ENCODE measurements at places on chromosomes 6 and 20.

GRCh38 chr20:45823949-45824835 lies 2.9 kb downstream of the TNNC2 start:
- DNase-seq, result peak; percentile 56

DNA sequence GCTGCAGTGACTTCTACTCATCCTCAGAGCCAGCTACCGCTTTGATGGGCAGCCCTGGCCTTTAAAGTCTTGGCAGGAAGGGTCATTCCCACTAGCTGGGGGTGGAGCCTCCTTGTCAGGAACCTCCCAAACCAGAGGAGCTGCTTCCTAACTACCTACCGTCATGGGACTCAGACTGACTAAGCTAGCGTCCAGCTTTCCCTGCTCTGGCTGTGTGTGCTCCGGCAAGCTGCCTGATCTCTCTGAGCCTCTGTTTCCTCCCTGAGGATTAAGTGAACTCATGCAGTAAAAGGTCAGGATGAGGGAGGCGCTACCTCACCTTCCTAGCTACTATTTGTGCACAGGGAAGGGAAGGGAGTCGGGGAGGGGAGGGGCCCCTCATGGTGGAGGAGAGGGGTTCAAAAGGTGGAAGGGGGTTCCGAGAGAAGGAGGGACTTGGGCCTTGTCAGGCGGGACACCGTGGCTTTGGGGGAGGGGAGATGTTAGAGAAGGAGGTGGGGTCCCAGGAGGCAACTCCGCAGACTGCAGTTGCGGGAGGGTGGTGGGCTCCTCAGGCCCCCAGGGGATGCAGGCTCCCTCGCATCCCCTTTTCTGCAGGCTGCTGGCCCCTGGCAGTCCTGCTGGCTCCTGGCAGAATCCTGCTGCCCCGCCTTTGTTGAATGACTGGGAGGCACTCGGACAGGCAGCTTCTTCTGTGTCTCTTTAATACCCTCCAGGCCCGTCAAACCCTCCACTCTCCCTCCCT lies 9.8 kb downstream of the DUSP15 start:
- DNase-seq, result peak; percentile 15

- DNase-seq, result no peak
These were observed 34.3 kb downstream of the GPLD1 start for GRCh38 chr6:24455061-24455460.

DNA sequence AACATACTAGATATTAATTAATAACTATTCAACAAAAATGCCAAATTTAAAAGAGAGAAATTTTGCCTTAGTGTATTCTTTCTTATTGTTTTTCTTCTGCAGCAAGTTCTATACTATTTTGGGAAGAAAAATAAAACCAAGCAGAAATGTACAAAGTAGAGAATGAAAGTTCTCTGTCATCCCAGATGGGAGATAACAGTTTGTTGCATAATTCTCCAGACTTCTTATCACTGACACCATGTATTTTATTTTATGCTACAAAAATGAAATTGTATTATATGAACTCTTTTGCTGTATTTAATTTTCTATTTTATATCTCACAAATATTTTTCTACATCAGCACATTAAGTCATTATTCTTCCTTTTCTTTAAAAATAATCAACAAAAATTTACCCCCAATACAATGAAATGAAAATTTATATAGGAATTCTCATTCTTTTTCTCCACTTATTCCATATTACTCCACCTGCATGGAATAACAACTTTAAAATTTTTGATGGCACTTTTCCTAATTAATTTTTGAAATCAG lies 18.2 kb downstream of the TMEM244 start:
- DNase-seq, result no peak

DNA sequence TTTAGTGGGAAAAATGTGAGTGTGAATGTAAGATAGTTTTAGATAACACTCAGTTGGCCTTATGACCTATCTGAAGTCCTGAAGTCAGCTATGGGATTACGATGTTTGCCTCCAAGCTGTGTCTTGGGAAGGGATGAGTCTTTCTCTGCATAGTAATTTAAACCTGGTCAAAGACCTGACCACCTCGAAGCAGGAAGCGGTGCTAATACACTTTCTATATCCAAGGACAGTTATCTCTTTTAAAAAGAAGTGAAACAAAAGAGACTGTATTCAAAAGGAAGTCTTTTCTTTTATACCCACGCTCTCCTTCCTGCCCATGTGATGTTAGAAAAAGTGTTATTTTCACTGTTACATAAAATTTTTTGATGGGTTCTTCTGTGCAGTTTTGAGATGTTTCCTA lies 94.9 kb downstream of the JARID2 start:
- no peak for DNase-seq

GRCh38 chr6:168132531-168133167 lies 53.6 kb upstream of the FRMD1 start:
- DNase-seq, result peak; percentile 44

GRCh38 chr6:7086488-7086887 lies 21.3 kb upstream of the RREB1 start:
- no peak for DNase-seq

DNA sequence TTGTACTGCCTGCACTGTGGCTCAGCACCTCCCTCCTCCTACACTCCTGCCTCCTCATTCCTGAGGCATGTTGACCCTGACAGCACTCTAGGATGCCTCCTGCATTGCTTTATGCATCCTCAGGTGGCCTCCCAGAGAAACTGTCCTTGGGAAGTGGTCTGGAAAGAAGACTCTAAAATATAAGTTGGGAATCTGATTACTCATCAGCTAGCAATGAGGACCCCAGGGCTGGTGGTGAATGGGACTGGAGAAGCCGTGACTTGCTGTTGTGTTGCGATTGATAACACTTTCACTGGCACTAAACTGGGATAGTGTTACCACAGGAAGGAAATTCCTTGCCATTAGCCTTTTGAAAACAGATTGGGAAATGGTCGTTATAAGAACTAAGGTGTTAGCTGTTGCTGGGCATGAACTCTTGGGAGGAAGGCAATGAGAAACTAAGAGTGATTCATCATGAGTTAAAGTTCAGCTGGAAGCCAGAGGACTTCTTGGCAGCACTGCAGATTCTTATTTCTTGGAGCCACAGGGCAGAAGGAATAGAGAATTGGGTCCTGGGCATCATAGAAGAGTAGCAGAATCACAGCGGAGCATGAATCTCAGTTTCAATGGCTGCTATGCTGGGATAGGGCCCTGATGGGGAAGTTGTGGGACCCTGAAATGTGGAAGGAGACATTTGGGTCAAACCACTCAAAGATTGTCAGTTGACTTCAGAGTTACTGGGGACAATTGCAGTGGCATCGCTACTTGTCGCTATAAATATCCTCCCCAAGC lies 10.1 kb upstream of the SIRPD start:
- DNase-seq, result no peak

DNA sequence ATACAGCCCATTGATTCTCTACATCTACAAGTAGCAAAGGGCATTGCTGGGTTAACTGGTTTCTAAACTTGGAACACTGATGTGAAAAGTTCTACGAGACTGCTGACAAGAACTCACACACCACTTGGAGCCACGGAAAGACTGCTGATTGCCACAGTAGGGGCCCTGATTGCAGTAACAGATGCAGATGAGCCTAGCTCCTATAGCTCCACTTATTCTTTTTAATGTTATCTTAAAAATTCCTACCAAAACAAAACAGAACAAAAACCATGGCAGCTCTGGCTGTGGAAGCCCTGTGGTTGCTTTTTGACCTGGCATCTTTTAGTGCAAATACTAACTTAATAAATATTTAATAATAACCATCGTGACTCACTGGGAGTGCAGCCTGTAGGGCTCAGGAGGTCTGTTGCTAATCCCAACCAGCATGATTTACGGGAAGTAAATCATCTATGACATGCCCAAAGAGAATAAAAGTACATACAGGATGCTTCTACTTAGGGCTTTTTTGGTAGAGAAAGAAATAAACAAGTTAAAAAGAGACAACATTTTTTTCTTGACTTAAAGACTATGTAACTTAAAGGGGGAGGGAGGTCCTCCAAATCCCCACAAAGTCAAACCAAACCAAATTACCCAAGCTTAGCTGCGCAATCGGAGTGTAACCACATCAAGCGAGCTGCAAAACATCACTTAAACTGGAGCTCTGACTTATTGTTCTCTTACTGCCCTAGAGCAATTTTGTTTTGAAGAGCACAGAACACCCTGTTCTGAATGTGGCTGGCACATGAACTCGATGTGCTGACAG lies 87.2 kb downstream of the FKBP5 start:
- no peak for DNase-seq

DNA sequence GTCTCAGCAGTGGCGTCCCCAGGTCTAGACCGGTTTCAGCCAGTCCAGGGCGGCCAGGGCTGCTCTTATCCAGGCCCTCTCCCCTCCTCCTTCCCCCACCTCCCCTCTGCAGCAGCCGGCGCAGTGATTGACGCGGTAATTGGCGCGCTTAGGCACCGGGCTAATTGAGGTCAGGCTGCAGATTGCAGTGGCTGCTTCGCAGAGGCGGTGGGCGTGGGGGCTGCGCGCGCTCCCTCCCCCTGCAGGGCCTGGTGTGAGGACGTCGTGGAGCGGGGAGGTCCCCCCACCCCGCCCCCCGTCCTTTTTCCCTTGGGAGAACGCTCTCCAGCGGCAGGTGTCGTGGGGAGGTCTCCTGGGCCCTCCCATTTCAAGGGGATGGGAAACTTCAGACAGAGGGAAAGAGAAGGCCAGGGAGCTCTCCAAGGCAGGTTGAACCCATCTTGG lies 70.4 kb upstream of the BLCAP start:
- DNase-seq, result no peak

DNA sequence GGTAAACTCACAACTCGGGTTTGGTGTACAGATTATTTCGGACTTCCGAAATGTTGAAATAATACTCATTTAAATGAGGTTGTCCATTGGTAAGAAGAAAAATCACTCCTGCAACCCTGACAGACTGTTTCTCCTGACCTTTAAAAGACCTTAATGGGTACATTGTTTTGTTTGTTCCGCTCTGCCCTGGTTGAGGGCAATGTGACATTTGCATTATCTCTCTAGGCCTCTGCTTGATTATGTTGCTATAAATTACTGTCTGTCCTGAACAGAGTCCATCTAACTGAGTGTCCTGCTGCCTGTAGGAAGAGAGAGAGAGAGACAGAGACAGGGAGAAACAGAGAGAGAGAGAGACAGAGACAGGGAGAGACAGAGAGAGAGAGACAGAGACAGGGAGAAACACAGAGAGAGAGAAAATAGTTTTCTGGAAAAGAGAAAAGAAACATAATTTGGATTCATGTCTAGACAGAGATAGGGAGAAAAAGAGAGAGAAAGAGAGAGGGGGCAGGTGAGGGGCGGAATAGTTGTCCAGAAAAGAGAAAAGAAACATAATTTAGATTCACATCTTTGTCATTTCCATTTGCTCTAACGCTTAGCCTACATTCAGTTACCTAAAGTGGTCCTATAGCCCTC lies 83.2 kb downstream of the SHLD1 start:
- no peak for DNase-seq

GRCh38 chr6:131096786-131097185 lies 33.7 kb upstream of the EPB41L2 start:
- DNase-seq, result no peak

GRCh38 chr6:113654396-113654795 lies 202.7 kb upstream of the MARCKS start:
- no peak for DNase-seq

DNA sequence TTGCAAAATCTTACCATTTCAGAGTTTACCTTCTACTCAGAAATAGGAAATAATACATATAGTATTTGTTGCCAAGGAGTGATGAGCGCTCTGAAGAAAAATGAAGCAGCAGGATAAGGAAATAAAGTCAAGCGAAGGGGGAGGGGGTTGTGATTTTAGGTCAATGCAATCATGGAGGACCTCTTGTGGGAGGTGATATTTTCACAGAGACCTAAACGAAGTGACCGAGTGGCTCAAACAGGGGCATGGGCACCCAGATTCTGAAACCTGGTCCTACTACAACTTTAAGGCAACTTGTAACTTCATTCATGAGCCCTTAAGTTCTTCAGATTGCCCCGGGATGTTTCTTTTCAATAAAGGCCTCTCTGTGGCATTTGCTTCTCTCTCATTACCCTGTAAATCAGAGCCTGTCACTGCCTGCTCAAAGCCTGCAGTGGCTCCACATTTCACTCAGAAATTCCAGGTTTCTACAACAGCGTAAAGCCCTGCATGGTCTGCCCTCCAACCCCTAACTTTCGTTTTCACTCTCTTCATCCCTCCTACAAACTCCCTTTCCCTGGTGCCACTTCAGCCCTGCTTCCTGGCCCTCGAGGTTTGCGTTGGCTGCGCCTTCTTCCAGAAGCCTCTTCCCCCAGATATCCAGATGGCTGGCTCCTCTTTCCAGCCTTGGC lies 162.7 kb downstream of the TBC1D7 start:
- DNase-seq, result no peak

DNA sequence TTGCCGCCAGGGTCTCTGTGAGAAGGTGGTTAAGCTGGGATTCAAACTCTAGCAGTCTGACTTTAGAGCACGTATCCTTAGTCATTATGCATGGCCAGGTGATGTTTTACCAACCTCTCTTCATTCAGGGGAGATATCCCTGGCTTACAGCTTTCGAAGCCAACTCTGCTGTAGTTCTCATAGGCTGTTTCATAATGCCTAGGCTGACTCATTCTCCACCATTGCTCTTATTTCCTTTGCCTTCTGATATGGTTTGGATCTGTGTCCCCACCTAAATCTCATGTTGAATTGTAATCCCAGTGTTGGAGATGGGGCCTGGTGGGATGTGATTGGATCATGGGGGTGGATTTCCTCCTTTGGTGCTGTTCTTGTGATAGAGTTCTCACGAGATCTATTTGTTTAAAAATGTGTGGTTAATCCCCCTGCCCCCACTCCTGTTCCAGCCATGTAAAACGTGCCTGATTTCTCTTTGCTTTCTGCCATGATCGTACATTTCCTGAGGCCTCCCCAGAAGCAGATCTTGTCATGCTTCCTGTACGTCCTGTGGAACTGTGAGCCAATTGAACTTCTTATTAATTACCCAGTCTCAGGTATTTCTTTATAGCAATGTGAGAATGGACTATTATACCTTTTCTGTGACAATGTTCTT lies 94.6 kb upstream of the MAN1A1 start:
- DNase-seq, result no peak

- DNase-seq, result no peak
These were observed 84.3 kb upstream of the SCP2D1 start for GRCh38 chr20:18729231-18729825.
